CD4-positive, CD25-positive, alpha-beta regulatory T cell (primary cell): ENCODE measurements at places on chromosomes 4 and X. TPM values are rescaled to one million over a fixed set of nuclear protein-coding genes. Genes with fewer than 3 reads are reported as not detected.

GRCh38 chrX:127708155-127708554 is 344.0 kb downstream of the ACTRT1 start:
- DNase-seq, result no peak

PCDH11X gene
- polyA plus RNA-seq, result not detected

SGMS2 gene
- polyA plus RNA-seq, result not detected

DNA sequence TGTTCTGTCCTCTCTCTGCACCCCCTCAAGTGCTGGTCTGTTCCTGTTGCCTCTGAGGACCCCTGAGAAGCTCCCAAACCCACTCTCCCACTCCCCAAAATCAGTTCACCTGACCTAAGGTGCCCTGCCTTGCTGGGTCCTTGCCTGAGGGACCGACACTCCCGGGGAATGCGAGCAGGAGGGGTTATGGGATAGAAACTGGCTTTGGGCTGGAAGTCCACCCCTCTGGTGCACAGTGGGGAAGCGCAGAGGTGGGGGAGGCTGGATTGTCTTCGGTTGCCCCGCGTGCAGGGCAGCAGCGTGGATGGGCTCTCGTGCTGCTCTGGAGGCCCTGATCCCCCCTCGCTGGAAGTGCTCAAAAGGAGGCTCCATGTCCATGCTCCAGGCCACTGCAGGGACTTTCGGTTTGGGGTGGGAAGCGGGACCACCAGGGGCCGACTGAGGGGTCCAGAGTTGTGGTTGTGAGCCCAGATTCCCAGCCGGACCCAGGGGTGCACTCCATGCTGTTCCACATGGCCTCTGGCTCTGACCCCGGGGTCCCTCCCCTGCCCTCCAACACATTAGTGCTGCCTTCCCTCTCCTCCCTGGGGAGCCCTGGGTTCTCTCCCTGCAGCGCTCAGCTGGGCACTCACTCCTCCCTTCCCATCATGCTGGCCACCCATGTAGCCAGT is 7.6 kb downstream of the SORCS2 start:
- DNase-seq, result no peak

- DNase-seq, result no peak
Observed at GRCh38 chr4:82640540-82640939, 78.8 kb upstream of the TMEM150C start.

SPP1 gene
- 0.56 TPM for polyA plus RNA-seq

GRCh38 chrX:123809854-123810375 is 49.9 kb upstream of the XIAP start:
- no peak for DNase-seq

LIMCH1 gene
- polyA plus RNA-seq, result not detected

DNA sequence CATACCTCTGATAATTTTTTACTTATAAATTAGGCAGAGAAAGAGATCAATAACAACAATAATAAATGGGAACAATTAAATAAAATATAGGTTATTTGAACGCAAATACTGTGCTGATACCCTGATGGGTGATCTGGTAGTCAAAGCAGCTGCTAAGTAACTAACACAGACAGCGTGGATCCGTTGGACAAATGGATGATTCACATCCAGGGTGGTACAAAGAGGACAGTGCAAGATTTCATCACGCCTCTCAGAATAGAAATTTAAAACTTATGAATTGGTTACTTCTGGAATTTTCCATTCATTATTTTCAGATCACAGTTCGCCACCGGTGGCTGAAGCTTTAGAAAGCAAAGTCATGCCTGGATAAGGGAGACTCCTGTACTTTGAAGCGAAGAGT is 1066.0 kb upstream of the ADGRL3 start:
- no peak for DNase-seq

DNA sequence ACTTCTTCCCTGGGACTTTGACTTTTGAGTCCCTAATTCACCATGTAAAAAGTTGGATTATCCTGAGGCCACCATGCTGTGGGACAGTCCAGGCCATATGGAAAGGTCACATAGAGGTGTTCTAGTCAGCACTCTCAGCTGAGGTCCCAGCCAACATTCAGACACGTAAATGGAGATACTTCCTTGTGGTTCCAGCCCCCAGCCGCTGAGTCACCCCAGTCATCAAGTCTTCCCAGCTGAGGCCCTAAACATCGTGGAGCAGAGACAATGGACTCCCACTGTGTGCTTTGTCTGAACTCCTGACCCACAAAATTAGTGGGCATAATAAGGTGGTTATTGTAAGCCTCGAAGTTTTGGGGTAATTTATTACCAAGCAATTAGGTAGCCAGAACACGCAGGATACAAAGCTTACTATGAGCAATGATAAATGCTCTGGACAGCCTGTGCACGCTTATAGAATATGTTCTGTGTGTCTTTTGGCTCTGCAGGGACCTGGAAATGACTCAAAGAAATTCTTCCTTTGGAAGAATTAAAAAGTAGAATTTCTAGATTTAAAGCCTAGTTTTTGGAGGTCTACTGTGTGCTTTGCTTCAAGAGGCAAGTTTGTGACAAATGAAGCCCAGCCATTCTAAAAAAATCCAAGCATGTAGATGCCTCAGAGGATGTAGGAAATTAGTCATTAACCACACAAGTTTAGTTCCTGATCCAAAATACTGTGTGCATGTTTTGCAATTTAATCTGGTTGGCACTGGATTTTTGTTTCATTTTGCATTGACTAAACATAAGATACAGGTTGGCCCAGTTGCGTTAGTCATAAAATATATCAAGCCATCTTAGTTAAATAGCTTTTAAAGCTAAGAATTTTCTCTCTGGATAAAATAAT is 33.2 kb upstream of the SLC9A7 start:
- DNase-seq, result no peak

GRCh38 chr4:76153356-76153755 is 5.2 kb upstream of the NUP54 start:
- DNase-seq, result no peak

DNA sequence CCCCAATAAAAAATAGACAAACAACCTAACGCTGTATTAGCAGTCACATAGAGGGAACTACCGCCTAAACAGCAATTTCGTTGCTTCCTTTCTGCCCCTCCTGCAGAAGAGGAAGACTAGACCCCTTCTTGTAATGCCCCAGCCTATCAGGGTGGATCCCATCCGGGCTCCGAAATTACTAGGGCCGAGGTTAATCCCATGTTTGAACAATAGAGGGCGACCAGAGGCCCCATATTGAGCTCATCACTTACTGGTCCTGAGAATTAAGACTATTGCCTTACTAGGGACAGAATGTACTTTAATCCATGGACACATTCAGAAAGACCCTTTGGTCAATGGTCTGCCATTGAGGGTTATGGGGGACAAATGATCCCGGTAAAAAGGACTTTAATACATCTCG is 11.8 kb upstream of the ZNF630 start:
- DNase-seq, result peak; percentile 29

- no peak for DNase-seq
Observed at GRCh38 chr4:31784558-31784957, 1064.4 kb downstream of the PCDH7 start.

- DNase-seq, result no peak
Observed at GRCh38 chr4:35966566-35966965, 277.7 kb downstream of the ARAP2 start.

GRCh38 chrX:71111141-71111843 is at the start of gene IL2RG:
TSS of gene IL2RG (minus strand) at chrX:71111577. CDS start at chrX:71111539, 38 bp downstream.
- peak; percentile 95 for DNase-seq

FDCSP gene
- not detected for polyA plus RNA-seq

MRFAP1L1 gene
- 148 TPM for polyA plus RNA-seq

DNA sequence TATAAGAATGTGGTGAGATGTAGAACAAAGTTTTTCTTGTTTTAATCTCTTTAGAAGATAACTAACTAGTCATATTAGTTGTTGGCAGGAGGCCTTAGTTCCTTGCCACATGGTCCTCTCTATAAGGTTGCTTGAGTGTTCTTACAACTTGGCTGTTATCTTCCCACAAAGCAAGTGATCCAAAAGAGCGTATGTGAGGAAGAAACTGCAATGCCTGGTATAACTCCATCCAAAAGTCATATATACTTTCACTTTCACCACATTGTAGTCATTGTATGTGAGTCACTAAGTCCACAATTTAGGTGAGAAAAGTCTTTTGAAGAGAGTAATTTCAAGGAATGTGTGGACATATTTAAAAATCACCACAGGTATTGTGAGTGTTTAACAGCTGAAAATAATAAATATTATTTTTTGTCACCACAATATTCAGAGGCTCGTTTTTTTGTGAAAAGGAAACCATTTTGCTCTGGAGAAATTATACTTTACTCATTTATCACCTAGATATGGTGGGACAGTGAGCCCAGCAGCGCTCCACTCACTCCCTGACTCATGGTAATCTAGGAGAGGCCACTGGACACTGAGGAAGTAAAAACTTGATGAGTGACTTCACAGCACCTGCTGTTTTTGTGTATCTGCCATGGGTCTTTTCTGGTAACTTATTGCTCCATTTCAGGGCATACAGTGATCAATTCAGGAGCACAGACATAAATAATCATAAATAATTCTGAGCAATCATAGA is 369.4 kb upstream of the NDST3 start:
- no peak for DNase-seq

DNA sequence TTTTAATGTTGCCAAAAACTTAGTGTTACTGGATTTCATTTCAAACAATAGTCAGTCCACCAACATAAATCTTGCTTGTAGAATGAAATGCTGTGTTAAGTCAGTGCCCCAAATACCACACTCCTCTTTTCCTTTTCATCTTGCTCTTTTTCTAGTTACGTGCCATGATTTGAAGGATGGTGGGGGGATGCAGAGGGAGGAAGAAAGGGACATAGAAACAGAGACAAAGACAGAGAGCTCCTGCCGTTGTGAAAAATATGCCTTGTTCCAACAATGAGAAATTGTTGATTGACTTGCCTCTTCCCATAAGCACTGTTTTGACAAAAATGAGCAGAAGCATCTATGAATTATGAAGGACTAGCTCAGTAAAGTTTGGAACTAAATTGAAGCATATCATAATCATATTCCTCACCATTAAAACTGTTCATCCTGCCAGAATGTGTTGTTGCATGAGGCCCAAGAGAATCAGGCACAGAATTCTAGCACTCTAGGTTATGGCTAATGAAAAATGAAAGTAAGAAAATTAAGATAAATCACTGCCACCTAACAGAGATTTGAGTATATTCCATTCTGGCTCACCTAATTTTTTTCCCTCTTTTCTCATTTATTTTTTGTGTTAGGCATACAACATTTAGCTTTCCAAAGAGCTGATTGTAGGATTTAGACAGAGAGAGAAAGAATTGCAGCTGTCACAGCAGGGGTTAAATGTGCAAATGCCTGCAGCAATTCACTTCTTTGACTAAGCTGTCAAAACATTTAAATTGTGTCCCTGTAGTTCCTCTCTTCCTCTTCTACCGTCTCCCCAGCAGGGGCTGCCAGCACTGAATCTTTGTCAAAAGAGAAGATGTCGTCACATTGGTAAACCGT is 111.6 kb upstream of the PTPN13 start:
- DNase-seq, result no peak

DNA sequence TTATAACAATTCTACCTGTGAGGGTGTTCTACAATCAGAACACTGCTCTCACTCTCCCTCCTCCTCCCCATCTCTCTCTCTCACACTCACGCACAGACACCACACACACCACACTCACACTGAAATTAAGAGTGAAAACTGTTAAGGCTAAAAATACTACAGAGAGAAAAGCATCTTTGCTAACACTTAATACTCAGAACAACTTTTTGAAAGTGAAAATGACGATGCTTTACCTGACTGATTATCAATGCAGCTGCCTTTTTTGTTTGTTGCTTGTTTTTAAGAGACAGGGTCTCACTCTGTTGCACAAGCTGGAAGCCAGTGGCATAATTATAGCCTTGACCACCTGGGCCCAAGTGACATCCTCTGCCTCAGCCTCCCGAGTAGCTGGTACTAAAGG is 222.4 kb downstream of the APBB2 start:
- DNase-seq, result no peak

- DNase-seq, result no peak
Observed at GRCh38 chrX:78545233-78545632, 113.9 kb downstream of the RTL3 start.

DNA sequence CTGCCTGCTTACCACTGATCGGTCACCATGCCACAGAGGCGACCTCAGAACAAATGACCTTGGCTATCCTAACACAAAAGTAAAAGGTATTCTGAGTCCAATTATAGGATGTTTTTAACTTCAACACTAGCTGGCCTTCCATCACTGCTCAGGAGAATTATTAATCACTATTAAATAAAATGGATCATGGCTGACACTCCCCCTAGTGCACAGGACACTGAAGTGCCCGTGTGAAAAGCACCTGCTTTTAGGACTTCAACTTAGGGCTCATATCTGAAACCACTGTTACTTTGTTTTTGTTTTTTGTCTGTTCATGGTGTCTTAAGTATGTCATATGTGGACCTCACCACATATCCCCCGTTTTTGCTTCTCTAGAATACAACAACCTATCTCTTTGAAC is 33.9 kb downstream of the STX18 start:
- peak; percentile 34 for DNase-seq

DNA sequence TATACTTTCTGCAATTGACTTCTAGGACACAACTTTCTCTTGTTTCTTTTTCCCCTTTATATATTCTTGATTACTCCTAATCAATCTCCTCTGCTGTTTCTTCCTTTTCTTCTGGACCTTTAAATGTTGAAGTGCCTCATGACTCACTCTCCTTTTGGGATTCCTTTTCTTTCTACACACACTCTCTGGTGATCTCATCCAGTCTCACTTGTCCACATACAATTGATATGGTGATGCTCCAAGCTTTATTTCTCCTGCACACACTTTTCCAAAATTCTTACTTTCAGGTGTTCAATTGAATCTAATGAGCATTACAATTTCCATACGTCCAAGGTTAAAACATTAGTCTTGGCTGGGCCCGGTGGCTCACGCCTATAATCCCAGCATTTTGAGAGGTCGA is 794.8 kb upstream of the EPHA5 start:
- no peak for DNase-seq

DNA sequence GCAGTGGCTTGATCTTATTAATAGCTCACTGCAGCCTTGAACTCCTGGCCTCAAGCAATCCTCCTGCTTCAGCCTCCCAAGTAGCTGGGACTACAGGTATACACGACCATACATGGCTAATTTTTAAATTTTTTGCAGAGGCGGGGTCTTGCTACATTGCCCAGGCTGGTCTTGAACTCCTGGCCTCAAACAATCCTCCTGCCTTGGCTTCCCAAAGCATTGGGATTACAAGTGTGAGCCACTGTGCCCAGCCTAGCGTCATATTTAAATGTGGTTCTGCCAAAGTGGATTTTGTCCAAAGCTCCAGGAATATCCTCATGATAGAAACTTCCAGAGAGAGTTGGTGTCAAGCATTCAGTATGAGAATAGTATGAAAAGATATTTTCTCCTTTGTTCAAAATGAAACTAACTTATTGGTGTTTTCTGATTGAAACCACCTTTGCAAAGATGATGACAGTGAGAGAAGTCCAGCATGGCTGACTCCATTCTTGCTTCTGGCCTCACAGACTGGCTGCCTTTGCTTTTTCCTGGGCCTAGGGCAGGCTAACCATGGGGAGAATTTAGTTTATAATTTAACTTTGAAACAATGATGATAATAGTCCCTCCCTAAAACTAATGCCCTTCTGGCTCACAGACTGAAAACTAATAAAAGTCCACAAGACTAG is 129.0 kb downstream of the C4orf51 start:
- no peak for DNase-seq

GRCh38 chr4:180203349-180203748 is 2039.9 kb upstream of the TENM3 start:
- no peak for DNase-seq

GRCh38 chr4:170497112-170497511 is 407.4 kb upstream of the AADAT start:
- no peak for DNase-seq
